Right forelimb (tissue), 1 donor: ENCODE measurements at places on chromosomes 1 and 21.
A peak's percentile ranks its signal among the peaks of the same experiment; 100 is the strongest.

GRCh38 chr1:20454004-20454403, 32.0 kb downstream of the CAMK2N1 start:
- DNase-seq = no peak

- DNase-seq = no peak
Measured at GRCh38 chr1:29431138-29431537, 194.8 kb downstream of the PTPRU start.

GRCh38 chr1:220249522-220249921, 22.7 kb downstream of the RAB3GAP2 start:
- DNase-seq = no peak

DNA sequence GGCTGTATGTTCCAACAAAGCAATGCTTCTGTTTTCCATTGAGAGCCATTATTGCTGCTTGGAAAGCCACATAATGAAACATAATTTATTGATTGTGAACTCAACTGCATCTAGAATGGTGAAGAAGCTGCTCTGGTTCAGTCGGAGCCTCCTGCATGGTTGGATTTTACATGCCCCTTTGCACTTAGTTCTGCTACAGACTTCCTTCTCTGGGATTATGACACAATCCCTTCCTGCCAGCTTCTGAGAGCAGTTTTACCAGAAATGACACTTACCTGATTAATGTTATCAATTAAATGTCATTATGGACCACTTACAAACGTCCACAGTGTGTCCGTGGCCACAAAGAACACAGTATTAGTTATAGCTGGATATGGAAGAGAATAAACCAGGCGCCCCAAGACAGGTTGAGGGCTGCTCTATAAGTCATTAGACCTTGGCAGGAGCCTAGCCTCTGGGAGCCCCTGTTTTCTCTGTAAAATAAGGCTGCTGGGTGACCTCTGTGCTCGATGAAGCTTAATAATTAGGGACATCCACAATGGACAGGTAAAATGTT, 7.0 kb upstream of the CD58 start:
- no peak for DNase-seq

- DNase-seq = no peak
Measured at GRCh38 chr1:221032637-221033280, 153.5 kb downstream of the HLX start.

- DNase-seq = no peak
Measured at GRCh38 chr1:51693419-51694155, 76.7 kb downstream of the OSBPL9 start.

DNA sequence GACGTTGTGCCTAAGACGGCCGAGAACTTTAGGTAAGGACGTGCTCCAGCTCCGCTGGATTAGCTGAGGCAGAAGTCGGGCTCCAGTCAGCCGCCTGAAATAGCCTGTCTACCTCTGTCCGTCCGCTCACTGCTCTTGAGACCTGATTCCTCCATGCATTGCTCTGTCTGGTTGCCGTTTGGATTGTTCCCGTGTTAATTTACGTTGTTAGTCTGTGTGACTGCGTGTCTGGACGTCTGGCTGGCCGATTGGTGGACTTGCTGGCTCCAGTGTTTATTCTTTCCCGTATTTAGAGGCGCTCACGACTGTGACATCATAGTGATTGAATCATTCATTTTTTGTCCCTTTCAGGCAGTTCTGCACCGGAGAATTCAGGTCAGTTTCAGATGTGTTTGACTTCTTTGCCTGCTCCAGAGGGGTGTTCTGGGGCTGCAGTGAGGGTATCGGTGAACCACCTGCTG, 684 bp downstream of the PPIH start:
- no peak for DNase-seq

DNA sequence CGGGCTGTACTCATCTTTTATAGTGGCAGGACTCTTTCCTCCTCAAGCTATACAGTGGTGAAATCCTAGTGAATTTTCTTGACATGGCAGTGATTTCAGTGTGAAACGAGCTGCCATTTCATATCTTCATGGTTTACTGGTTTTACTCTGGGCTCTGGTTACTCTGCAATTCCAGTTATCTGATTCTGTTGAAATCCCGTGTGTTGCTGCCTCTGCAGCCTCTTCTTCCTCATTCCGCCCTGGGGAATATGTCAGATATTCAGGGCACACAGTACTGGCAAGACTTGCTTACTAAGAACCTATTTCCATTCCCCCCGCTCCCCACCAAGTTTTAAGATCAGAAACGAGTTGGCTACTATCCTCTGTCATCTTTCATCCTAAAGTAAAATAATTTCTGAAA, 7.9 kb upstream of the OR2B11 start:
- no peak for DNase-seq

DNA sequence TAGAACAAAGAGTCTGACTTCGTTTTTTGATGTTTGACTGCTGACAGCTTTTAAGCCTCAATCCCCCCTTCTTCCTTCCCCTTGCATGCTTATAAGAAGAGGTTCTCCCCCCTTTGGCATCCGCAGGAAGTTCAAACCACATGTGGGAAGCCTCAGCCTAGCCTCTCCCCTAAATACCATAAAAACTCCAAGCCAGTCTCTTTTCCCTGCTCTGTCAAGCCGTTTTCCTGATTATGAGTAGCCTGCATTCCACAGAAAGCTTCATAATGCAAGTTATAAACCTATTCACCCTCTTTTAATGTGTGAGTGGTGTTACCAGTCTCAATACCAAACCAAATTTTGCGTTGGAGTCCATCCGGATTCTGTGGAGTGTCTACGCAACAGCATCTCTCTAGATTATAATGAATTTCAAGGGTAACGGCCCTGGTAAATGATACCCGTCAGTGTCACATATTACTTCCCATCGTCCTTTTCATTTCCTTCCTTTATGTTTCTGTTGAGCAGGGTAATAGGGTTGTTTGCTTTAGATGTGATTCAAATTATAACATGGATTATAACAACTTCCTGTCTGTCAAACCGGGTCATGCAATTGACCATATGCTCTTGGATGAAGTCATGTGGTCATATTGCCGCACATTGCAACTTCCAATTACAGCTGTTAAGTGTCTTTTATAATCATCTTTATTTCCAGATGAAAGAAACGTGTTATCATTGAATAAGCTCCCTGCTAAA, 717.5 kb downstream of the RWDD3 start:
- no peak for DNase-seq

- no peak for DNase-seq
Measured at GRCh38 chr1:189212606-189213005, 1265.1 kb downstream of the BRINP3 start.

GRCh38 chr1:161726473-161727255, 5.3 kb downstream of the FCRLB start:
- DNase-seq = peak; percentile 95

DNA sequence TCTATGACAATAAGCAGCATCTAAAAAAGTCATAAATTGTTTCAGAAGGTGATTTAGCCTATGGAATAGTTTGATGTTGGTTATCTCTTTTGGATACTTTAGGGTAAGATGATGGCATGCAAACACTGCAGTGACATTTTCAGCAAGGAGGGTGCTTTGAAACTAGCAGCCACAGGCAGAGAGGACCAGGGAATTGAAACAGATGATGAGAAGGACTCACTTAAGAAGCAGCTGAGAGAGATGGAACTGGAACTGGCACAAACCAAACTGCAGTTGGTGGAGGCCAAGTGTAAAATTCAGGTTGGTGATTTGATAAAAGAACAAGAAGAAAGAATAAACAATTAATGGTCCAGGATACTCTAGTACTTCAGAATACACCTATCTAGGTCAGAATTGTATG, 11.2 kb upstream of the CACYBP start:
- DNase-seq = no peak

GRCh38 chr1:167457936-167458584, 60.3 kb downstream of the CD247 start:
- no peak for DNase-seq

DNA sequence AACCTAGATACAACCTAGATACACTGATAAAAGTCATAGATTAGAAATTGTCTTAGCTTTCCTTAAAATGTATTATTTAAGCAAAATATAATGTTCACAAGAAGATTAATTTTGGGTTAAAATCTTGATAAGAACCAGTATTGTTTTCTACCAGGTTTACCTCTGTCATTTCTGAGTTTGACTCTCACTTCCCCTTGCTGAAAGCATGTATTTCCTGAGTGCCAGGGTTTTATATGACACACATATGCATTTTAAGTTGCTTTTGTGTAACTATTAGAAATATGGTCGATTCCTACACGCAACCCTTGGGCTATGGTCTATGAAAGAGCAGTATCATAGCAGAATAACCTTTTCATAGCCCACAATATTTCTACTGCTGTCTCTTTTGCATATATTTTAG, 351.7 kb downstream of the ZP4 start:
- no peak for DNase-seq

- DNase-seq = no peak
Measured at GRCh38 chr1:145782272-145783099, 41.4 kb downstream of the RNF115 start.

- no peak for DNase-seq
Measured at GRCh38 chr1:119115736-119116135, 24.7 kb downstream of the WARS2 start.

DNA sequence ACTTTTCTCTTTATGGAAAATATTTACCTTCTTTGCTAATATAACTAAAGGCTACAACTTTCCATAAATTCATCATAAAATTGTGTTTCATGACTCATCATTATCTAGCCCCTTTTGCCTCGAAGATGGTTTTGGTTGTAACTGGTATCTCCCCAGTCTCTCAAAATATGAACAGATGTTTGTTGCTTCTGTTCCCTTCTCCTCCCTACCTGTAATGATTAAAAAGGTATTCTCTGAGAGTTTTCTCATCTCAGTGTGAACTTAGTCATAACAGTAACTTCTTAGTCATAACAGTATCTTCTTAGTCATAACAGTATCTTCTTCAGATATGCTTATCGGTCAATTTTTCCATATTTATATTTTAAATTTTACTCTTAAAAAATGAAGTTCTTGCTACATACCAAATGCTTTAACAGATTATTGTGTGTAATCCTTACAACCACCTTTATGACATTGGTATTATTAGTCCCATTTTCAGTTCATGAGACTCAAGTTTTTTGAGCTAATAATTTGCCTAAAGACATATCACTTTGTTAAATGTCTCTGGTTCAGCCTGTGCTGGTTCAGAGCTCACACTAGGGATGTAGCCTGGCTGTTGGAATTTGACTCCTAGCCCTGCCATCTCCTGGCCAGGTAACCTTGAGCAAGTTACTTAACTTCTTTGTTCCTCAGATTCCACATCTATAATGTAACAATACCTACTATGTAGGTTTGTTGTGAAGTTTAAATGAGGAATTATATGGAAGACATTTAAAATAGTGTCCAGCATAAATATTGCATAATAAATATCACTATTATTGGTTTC, 32.6 kb downstream of the ATP1B1 start:
- DNase-seq = no peak

GRCh38 chr1:183572721-183573120, 17.5 kb downstream of the NCF2 start:
- no peak for DNase-seq

GRCh38 chr1:43836267-43836951, 97.2 kb upstream of the ARTN start:
- DNase-seq = no peak

DNA sequence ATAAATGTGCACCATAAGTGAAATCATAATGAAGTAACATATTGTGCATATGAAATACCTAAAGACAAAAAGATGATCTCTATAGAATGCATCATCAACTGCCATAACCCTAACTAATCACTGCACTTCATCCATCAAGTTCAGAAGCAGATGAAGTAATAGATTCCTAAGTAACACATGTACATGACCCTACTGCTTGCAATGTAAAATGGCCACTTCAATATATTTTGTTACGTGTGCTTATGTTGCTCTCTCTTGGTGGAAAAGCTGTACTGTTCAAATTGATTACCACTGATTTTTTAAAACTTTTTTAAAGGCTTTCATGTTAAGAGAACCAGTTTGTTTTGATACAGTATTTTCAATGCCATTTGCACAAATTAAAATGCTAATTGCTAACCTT, 141.8 kb downstream of the TTLL7 start:
- no peak for DNase-seq

DNA sequence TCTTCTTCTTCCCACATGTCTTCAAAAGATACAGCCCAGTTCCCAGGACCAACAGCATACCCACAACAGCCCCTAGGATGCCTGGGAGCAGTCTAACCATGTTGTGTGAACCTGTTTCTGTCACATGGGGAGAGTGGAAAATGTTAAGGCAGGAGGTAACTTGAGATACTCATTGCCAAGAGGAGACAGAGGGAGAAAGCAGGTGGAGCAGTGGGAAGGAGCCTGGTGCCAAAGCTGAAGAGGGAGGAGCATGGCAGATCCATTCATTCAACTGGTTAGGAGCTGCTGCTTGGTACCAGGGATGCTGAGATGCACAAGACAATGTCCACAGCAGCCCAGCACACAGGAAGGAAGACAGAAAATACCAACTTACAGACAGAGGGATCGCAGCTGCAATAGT, 149.8 kb upstream of the ETV3 start:
- no peak for DNase-seq

DNA sequence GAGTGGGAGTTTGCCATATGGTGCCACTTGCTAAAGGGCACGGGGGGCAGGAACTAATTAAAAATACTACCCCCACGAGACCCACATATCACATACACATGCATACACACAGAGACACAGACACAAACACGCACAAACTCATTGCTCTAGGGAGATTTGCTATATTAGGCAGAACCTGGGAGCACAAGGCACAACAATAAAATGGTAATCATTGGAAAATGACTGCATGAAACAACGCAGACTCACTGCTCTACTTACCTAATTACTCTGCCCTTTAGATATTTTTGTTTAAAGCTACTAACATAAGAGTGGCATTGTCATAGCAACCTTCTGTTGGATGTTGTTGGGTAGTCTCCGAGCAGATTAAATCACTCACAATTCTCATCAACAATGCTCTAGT, 20.3 kb upstream of the RGS4 start:
- DNase-seq = no peak

DNA sequence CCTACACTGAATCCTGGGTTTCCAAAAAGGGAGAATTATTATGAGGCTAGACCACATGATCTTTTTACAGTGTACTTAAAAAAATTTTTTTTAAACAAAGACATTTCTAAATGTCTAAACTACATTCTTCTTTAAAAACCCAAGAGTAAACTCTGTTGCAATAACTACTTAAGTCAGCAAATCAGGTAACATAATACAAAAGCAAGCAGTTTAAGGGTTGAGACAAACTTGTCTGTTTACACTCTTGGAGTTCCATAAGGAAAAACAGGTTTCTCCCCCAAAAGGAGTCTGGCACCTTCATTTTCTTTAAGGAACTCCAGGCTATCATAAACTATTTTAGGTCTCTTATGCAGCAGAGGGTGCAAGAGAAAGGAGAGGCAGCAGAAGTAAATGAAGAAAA, 12.5 kb upstream of the ANKRD45 start:
- no peak for DNase-seq

DNA sequence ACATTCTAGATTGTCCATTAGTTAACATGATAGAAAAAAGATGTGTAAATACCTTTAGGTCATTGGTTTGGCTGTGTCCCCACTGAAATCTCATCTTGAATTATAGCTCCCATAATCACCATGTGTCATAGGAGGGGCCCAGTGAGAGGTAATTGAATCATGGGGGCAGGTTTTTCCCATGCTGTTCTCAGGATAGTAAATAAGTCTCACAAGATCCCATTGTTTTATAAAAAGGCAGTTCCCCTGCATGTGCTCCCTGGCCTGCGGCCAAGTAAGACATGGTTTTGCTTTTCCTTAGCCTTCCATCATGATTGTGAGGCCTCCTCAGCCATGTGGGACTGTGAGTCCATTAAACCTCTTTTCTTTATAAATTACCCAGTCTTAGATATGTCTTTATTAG, 32.5 kb upstream of the SLC44A5 start:
- no peak for DNase-seq
